Lung (tissue), 17 donors: ENCODE measurements at places on chromosomes 13 and 19. TPM values are rescaled to one million over a fixed set of nuclear protein-coding genes. Genes with fewer than 3 reads are reported as not detected.

GRCh38 chr19:31154021-31154420 is 195.2 kb downstream of the TSHZ3 start:
- H3K4me1 ChIP-seq: no peaks in the 10 kb centered on the region
- H3K27me3 ChIP-seq: no peaks in the 10 kb centered on the region
- H3K27ac ChIP-seq: no peak overlapping the region
- H3K36me3 ChIP-seq: no peaks in the 10 kb centered on the region
- no peak for DNase-seq
- no peak overlapping the region for H3K4me3 ChIP-seq

DNA sequence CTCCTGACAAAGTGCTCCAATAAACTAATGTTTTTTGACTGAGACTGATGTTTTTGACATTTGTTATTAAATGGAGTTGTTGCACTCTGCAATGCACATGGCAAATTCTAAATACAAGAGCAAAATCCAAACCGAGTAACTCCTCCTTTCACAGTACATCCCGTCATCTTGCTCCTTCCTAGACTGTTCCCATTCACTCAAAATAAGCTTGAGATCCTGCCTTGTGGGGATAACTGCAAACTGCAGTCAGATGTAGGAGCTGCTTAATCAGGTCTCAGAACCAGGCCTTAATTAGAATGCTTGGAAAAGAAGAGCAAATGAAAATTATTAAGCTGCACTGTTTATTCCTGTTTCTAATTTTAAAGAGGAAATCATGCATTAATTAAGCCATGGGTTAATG is 134.8 kb upstream of the SPRY2 start:
- no peak overlapping the region for H3K27ac ChIP-seq
- H3K4me3 ChIP-seq: no peak overlapping the region
- no peaks in the 10 kb centered on the region for H3K4me1 ChIP-seq
- no peaks in the 10 kb centered on the region for H3K27me3 ChIP-seq
- DNase-seq: no peak

- peaks cover 3% of the 10 kb centered on the region for H3K36me3 ChIP-seq
- peak overlapping the region; percentile 66 for H3K27ac ChIP-seq
- H3K4me3 ChIP-seq: peak overlapping the region; percentile 78
- DNase-seq: no peak
- no peaks in the 10 kb centered on the region for H3K4me1 ChIP-seq
These were observed 1.1 kb downstream of the TNFAIP8L1 start for GRCh38 chr19:4640247-4641000.

DNA sequence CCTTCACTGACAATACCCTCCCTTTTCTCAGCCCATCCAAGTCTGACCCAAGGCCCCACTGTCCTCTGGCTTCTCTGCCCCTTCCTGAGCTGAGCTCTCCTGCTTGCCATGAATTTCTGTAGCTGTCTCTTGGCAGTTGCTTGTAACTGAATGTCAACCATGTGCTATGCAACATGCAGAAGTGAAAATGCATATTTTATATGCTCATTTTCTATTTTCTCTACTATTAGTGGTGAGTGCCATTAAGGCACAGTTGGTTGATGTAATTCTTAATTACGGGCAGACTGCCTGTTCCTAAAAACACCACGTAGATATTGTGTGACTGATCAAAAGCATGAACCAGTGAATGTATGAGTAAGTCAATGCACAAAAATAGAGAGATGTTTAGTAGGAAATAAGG is 29.6 kb downstream of the TNFSF11 start:
- H3K27ac ChIP-seq: no peak overlapping the region
- H3K4me1 ChIP-seq: peaks cover 10% of the 10 kb centered on the region
- DNase-seq: no peak

DNA sequence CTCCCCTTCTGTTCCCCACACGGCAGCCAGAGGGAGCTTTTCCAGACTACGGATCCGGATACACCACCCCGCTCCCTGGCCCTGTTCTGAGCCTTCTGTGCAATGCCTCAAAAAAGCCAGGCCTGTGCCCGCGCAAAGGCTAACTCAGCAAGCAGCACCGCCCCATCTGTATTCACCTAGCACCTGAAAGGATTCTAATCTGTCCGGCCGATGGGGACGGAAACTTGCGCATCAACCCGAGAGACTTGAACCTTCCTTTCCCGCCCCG is 589 bp downstream of the ZBTB45 start:
- H3K4me3 ChIP-seq: peak overlapping the region; percentile 65
- H3K27me3 ChIP-seq: no peaks in the 10 kb centered on the region
- H3K4me1 ChIP-seq: peaks cover 22% of the 10 kb centered on the region
- H3K27ac ChIP-seq: peak overlapping the region; percentile 94
- peaks cover 11% of the 10 kb centered on the region for H3K36me3 ChIP-seq

DNA sequence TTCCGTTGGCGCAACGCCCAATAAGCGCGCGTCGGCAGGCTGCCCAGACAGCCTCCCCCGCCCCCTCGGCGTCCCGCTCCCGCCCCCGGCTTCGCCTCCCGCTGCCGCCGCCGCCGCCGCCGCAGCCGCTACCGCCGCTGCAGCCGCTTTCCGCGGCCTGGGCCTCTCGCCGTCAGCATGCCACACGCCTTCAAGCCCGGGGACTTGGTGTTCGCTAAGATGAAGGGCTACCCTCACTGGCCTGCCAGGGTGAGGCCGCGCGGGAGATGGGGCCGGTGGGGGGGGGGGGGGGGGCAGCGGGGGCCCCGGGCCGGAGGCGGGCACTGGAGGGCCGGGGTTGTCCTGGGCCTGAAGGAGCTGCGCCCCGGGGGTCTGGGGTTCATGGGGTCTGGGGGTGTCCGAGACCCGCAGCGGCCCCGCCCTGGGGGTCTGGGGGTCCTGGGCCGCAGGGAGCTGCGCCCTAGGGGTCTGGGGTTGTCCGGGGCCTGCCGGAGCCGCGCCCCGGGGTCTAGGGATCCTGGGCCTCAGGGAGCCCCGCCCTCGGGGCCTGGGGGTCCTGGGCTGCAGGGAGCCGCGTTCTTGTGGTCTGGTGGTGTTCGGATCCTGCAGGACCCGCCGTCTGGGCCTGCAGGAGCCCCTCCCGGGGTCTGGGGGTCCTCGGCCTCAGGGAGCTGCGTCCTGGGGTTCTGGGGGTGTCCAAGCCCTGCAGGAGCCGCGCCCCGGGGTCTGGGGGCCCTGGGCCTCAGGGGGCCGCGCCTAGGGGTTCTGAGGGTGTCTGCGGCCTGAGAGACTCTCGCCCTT is at the start of gene HDGFL2:
Gene HDGFL2, plus strand, starts transcription at position 124 of the 801 bp plus-strand sequence. Its CDS starts 54 bp downstream, at position 178.
- H3K27ac ChIP-seq: peak within 1 kb of the TSS; percentile 91
- H3K4me1 ChIP-seq: no peaks in the 10 kb centered on the region
- peaks cover 10% of the 10 kb centered on the region for H3K36me3 ChIP-seq
- no peaks in the 10 kb centered on the region for H3K27me3 ChIP-seq
- no peak for DNase-seq

DNA sequence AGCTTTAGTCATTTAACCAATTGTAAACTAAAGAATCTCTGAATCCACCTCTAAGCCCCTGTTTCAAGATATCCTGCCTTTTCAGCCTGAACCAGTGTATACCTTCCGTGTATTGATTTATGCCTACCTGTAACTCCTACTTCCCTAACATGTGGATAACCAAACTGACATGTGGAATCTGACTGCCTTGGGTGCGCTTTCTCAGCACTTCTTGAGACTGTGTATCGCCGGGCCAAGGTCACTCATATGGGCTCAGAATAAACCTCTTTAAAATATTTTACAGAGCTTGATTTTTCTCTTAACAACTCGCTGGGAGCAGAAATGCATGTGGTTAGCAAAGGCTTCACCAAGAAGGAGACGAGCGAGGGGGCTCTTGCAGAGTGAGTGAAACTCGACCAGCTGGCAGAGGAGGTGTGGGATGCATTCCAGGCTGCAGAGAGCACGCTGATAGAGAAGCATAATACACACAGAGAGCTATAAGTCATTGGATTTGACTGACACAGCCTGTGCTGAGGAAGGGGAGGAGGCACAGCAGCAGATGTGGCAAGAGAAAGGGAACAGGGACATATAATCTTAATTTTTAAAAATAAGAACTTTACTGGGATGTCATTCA is 268.2 kb upstream of the MAB21L1 start:
- H3K27ac ChIP-seq: no peak overlapping the region
- no peaks in the 10 kb centered on the region for H3K36me3 ChIP-seq
- H3K4me3 ChIP-seq: no peak overlapping the region
- DNase-seq: peak; percentile 70
- peaks cover 13% of the 10 kb centered on the region for H3K4me1 ChIP-seq

DNA sequence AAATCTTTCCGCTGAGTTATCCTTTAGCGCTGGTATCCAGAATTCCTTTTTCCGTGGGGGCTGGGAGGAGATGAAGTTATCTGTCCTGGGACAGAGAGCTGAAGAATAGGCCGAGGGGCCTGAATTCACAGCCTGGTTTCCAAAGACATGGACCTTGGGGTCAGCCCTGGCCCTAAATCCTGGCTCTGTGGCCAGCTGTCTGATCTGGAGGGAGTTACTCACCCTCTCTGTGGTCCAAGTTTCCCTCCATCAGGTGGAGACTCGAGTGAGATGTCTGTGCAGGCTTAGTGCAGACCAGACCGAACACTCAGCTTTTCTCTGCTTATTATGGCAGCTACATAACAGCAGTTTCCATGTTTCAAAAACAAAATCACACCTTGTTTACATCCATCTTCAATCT is 59.6 kb downstream of the CDADC1 start:
- H3K4me3 ChIP-seq: no peak overlapping the region
- peaks cover 13% of the 10 kb centered on the region for H3K4me1 ChIP-seq
- no peaks in the 10 kb centered on the region for H3K36me3 ChIP-seq
- no peaks in the 10 kb centered on the region for H3K27me3 ChIP-seq
- H3K27ac ChIP-seq: peak overlapping the region; percentile 54
- DNase-seq: no peak

DNA sequence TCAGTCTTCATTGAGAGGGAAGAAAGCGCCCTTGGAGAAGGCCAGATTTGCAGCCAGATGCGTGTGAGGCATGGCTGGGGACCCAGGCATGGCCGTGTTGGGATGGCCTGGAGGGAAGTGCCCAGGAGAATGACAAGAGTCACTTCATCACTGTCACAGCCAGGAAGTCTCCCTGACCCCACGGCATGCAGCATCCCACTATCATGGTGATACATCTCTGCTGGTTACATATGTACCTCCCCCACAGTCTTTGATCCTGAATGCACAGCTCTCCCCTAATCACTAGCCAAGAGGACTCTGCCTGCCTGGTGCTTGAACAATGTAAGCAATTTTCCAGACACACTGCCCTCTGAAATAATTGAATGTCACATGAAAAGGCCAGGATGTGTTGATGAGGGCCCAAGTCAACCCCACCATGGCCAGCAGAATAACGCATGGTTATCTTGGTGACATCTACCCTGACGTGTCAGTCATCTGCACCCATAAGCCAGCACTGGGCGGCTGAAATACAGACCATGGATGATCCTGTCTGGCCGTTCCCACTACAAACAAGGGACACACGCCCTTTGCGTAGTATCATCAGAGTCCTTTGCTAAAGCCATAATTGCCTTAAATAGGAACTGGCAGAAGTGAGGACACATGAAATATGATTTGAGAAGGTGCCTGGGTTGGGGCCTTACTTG is 149.7 kb upstream of the SPACA7 start:
- no peaks in the 10 kb centered on the region for H3K36me3 ChIP-seq
- no peaks in the 10 kb centered on the region for H3K4me1 ChIP-seq
- no peak overlapping the region for H3K4me3 ChIP-seq
- DNase-seq: no peak
- H3K27me3 ChIP-seq: no peaks in the 10 kb centered on the region
- no peak overlapping the region for H3K27ac ChIP-seq

DNA sequence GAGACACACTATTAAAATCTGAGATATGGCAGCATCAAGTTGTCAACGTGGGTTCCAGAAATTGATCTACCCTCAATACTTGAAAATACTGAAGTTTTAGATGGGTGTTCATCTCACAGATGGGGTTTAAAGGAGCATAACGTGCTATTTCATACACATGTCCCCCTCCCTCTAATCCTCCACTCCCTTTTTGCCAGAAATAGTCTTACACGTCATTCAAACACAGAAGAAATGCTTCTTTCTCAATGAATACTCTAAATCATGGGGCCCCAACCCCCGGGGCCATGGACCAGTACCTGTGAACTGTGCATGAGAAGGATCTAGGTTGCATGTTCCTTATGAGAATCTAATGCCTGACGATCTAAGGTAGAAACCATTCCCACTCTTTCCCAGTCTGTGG is 19.6 kb downstream of the KLF12 start:
- H3K36me3 ChIP-seq: no peaks in the 10 kb centered on the region
- H3K4me3 ChIP-seq: no peak overlapping the region
- H3K27ac ChIP-seq: no peak overlapping the region
- no peak for DNase-seq
- peaks cover 4% of the 10 kb centered on the region for H3K4me1 ChIP-seq

DNA sequence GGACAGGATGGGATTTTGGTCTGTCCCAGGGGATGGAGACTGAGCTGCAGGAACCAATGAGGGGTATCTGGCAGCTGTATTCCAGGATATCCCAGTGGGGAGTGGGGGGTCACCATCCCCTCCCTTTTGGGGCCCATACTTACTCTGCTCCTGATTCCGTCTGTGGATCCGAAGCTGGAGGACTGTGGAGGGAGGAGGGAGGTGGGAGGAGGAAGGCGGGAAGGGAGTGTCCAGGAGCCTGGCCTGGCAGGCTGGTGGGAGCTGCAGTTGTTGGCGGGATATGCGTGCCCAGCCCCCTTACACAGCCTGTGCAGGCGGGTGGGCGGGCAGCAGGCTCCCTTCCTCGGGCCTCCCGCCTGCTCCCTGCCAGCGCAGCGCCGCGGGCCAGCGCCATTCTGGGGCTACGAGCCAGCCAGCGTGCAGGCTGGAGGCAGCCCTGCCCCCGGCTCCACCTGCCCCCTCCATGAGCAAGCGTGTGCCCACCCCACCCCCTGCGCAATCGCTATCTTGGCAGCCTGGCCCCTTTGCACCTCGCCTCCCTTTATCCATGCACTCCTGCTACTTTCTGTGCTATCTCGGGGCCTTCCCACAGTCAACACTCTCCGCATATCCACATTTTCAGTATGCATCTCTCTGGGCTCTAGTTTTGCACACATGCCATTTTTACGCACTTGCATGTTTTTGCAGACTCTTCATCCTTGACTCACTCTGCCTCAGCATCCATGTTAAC is 2.8 kb downstream of the MAMSTR start:
- no peak overlapping the region for H3K4me3 ChIP-seq
- H3K4me1 ChIP-seq: peaks cover 46% of the 10 kb centered on the region
- H3K27me3 ChIP-seq: no peaks in the 10 kb centered on the region
- H3K36me3 ChIP-seq: no peaks in the 10 kb centered on the region
- peak; percentile 88 for DNase-seq

DNA sequence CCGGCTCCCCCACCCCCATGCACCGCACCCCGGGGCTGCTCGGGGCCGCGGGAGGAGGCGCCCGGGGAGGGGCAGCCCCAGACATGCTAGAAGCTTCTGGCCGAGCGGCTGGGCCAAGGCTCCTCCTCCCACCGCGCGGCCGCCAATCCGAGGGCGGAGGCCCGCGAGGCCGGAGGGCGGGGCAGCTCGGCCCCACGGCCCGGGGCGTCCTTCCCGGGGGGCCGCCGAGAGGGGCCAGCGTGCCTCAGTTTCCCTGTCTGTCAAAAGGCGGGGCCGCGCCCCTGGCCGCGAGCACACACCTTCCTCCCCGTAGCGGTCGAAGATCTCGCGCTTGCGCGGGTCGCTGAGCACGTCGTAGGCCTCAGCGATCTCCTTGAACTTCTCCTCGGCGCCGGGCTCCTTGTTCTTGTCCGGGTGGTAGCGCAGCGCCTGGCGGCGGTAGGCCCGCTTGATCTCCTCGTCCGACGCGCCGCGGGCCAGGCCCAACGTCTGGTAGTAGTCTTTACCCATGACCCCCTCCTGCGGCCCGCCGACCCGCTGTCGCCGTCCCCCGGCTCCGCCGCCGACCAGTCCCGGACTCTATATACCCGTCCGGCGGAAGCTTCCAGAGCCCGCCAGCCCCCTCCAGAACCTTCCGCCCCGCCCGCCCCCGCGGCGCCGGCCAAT is at the start of gene DNAJB1:
Gene DNAJB1, minus strand, starts transcription at position 558 of the 666 bp plus-strand sequence. Its CDS starts 48 bp downstream, at position 510.
- peak within 1 kb of the TSS; percentile 74 for H3K4me3 ChIP-seq
- H3K27ac ChIP-seq: peak within 1 kb of the TSS; percentile 98
- peak; percentile 97 for DNase-seq
- peaks cover 28% of the 10 kb centered on the region for H3K36me3 ChIP-seq

The ZNF90 gene
- 4.9 TPM for total RNA-seq

The CEACAM7 gene
- total RNA-seq: 0.37 TPM

The MBD3L3 gene
- not detected for total RNA-seq

The MCEMP1 gene
- total RNA-seq: 68.4 TPM

The RNF225 gene
- 0.26 TPM for total RNA-seq

The B3GNT3 gene
- total RNA-seq: 2.0 TPM
